ENCODE measurements at places on chromosomes 6 and 20.

DNA sequence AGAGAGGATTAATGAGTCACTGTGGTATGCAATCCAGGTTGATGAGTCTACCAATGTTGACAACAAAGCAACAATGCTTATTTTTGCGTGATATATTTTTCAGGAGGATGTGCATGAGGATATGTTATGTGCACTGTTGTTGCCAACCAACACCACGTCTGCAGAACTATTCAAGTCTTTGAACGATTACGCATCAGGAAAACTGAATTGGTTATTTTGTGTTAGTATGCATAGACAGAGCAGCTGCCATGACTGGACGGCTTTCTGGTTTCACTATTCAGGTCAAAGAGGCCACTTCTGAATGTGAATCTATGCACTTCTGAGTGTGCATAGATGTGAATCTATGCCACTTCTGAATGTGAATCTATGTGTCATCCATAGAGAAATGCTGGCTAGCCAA is 134.0 kb upstream of the GRIK2 start:
- H3K4me3 ChIP-seq, result no peak overlapping the region
- H3K36me3 ChIP-seq, result no peaks in the 10 kb centered on the region
- no peaks in the 10 kb centered on the region for H3K27me3 ChIP-seq
- H3K4me1 ChIP-seq, result no peaks in the 10 kb centered on the region
- DNase-seq, result no peak

DNA sequence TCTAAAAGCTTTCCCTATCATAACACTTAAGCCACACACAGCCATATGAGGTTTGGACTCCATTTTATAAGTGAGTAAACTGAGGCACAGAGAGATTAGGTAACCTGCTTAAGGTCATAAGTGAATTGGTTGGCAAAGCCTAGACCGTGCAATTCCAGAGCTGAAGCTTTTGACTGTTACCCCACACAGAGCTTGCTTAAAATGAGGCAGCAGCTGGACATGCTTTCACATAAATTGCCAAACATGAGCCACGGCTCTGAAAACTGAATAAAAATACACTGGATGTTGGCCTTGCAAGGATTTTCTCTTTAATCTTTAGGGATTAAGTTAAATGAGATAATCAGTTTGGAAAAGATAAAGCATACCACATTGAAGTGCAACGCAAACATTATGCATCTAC is 2.5 kb downstream of the RIPOR2 start:
- DNase-seq, result no peak
- no peaks in the 10 kb centered on the region for H3K27me3 ChIP-seq
- no peak overlapping the region for H3K4me3 ChIP-seq

DNA sequence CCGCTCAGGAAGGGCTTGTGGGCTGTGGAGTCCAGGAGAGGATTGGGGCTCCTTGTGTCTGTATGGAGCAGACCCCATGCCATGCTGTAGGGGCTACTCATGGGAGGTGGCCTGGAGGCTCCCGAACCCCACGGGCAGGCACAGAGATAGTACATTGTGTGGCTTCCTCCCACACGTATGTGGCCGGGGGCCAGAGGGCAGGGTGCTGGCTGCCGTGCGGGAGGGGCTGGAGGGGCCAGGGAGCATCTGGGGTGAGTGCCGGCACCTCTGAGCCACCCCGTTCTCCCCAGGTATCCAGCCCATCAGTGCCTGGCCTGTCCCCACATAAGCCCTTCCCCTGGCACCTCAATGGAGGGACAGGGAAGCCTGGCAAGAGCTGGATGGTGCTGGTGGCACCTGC is 7.6 kb downstream of the RBBP8NL start:
- no peaks in the 10 kb centered on the region for H3K36me3 ChIP-seq
- no peaks in the 10 kb centered on the region for H3K27me3 ChIP-seq
- H3K27ac ChIP-seq, result no peak overlapping the region
- no peak for DNase-seq
- H3K4me1 ChIP-seq, result peaks cover 13% of the 10 kb centered on the region

- no peak for DNase-seq
- no peaks in the 10 kb centered on the region for H3K36me3 ChIP-seq
- no peak overlapping the region for H3K27ac ChIP-seq
- H3K27me3 ChIP-seq, result no peaks in the 10 kb centered on the region
Observed at GRCh38 chr6:169189182-169189581, 64.5 kb downstream of the THBS2 start.

GRCh38 chr6:168181876-168182275 is 102.9 kb upstream of the FRMD1 start:
- H3K4me3 ChIP-seq, result no peak overlapping the region
- H3K27me3 ChIP-seq, result no peaks in the 10 kb centered on the region
- DNase-seq, result no peak
- H3K4me1 ChIP-seq, result no peaks in the 10 kb centered on the region
- H3K36me3 ChIP-seq, result no peaks in the 10 kb centered on the region

DNA sequence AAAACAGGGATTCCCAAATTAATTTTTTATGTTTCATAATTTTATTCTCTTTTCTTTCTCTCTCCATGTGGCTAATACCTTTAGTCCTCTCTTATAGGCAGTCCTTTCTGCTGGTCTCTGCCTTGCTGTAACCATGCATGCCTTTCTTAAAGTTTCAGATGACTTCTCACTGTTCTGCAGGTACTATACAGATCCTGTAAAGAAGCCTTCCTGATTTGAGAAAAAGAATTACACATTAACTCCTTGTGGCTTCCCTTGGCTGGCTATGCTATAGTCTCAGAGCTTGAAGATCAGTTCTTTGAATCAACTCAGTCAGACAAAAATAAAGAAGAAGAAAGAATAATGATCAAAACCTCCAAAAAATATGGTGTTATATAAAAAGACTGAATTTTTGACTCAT is 7.3 kb upstream of the GPR63 start:
- no peak overlapping the region for H3K4me3 ChIP-seq
- H3K27me3 ChIP-seq, result no peaks in the 10 kb centered on the region
- H3K27ac ChIP-seq, result no peak overlapping the region

DNA sequence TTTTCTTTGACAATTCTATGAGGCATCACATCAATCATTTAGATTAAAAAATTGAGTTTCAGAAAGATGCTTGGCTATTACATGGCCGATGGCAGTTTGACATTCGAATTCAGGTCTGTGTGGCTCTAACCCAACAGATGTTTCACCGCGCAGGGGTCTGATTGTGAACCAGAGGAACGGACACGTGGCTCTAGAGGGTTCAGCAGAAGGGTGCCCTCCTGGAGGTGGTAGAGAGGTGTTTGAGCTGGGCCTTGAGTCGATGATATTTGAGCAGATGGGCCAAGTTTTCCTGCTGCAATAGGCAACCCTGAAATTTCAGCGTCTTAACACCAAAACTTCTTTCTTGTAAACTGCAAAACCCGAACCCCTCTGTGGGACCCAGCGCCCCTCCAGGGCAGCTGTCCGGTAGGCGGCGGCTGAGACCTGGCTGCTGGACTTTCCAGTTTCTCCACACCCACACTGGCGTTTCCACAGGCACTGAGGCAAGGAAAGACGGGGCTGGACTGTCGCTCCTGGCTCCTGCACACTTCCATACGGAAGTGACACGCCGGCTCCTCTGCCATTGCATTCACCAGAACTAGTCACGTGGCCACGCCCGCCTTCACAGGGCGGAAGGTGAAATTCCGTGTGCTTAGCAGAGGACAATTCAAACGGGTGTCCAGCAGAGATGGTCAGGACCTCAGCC is 11.3 kb upstream of the AFDN start:
- peaks cover 6% of the 10 kb centered on the region for H3K4me1 ChIP-seq
- peak; percentile 51 for DNase-seq
- no peaks in the 10 kb centered on the region for H3K36me3 ChIP-seq
- H3K27ac ChIP-seq, result no peak overlapping the region

DNA sequence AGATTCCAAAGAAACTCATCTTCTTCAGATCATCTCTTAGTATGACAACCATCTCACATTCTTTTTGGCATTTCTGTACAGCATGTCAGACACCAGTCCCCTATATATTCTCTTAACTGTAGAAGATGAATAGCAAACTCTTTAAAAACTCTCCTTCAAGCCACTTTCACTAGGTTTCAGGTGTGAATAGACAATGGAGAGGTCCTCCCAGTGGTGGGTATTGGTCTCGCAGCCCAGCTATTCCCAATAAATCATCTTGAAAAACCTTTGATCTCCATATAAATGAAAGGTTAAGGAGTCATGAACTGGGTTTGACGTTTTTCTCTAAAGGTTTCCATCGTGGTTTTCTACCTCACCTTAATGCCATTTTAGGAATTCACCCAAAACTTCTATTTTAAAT is 180.0 kb downstream of the GJA1 start:
- no peaks in the 10 kb centered on the region for H3K4me1 ChIP-seq
- no peak for DNase-seq
- no peak overlapping the region for H3K4me3 ChIP-seq
- no peaks in the 10 kb centered on the region for H3K27me3 ChIP-seq
- H3K27ac ChIP-seq, result no peak overlapping the region

DNA sequence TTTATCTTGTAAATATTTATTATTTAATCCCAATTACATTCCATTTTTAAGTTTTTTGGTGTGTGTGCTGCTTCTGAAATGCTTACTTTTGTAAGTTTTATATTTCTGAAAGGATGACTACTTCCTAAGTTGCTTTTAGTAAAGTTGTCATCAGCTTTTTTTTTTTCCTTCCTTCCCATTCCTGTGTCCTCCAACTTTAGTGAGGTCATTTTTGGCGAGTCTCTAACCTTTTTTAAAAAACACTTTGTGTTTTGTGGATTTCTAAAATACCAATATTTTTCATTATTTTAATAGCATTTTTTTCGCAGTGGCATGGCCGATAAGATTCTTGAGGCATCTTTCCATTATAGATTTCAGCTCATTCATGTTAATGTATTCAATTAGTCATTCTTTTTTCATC is 30.9 kb downstream of the FIG4 start:
- no peak overlapping the region for H3K4me3 ChIP-seq
- no peaks in the 10 kb centered on the region for H3K4me1 ChIP-seq
- H3K36me3 ChIP-seq, result no peaks in the 10 kb centered on the region

GRCh38 chr20:49385465-49385864 is 97.0 kb downstream of the KCNB1 start:
- H3K27ac ChIP-seq, result no peak overlapping the region
- no peaks in the 10 kb centered on the region for H3K36me3 ChIP-seq
- no peak for DNase-seq
- H3K27me3 ChIP-seq, result no peaks in the 10 kb centered on the region
- no peak overlapping the region for H3K4me3 ChIP-seq

DNA sequence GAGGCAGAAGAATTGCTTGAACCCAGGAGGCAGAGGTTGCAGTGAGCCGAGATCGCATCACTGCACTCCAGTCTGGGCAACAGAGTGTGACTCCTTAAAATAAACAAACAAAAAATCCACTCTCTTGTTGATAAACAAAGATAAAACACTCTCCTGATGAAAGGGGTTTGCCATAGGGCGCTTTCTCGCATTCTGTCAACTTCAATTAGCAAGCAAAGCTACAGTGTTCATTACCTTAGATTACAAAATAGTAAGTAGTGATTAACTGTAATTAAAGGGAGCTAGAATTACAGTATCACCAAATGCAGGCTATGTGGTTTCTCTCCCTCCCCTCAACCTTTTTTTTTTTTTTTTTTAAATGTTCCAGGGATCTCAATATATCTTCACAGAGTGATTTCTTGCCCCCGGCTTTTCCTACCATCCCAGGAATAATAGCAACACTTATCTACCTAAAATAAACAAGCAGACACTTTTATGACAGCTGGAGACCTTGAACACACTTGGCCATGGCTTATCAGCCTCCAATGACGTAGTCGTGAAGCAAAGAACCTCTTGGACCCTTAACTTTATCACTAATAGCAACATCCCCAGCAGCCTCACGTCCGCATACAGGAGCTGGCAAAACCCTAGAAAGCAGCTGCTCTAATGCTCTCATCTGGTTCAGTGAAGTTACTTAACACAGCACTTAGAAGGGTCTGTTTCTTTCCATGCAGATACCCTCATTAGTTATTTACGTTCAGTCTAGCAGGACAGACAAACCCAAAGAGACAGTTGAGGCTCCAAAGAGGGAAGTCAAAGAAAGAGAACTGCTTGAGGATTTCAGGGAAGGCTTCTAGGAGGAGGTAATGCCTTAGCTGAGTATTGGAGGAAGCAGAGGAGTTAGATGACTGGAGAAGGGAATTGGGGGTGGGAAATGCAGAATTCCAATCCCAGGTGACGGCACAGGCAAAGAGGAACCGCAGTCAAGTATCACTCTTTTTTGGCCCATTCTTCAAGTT is 37.9 kb upstream of the NEDD9 start:
- DNase-seq, result no peak
- peak overlapping the region; percentile 47 for H3K27ac ChIP-seq
- no peaks in the 10 kb centered on the region for H3K36me3 ChIP-seq
- peaks cover 25% of the 10 kb centered on the region for H3K4me1 ChIP-seq

GRCh38 chr6:89299466-89299850 is 15.6 kb downstream of the GABRR2 start:
- H3K4me3 ChIP-seq, result no peak overlapping the region
- no peaks in the 10 kb centered on the region for H3K36me3 ChIP-seq
- no peaks in the 10 kb centered on the region for H3K4me1 ChIP-seq
- no peak for DNase-seq
- H3K27ac ChIP-seq, result no peak overlapping the region
- H3K27me3 ChIP-seq, result no peaks in the 10 kb centered on the region

DNA sequence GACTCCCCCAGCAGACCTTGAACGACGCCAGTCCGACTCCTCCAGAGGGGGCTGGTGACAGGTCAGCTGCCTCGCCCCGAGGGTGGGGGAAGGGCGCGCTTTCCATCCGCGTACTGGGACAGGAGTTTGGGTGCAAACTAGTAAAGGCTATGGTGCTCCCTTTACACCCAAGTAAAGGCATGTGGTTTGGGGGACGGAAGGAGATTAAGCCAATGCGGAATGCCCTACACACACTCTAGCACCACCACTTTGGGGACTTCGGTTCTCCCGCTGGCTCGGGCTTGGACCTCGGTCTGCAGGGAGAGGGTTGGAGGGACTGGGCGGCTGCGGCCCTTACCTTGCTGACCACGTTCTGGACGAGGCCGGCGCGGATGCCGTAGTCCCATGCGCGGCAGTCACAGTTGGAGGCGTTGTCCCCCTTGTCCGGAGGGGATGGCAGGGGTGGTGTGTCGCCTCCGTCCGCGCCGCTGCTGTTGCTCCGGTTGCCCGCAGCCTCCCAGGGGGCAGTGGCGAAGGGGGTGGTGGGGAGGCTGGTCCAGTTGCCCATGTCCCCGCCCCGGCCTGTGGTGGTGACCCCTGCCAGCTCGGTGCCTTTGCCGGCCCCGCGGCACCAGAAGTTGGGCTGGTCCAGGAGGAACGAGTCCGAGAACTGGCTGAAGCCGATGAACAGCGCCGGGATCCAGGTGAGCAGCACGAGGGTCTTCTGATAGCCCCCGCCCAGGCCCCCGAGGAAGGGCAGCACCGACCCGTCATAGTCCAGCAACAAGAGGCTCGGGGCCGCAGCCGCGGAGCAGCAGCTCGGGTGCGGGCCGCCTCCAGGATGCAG is 1.1 kb downstream of the SLC22A23 start:
- H3K36me3 ChIP-seq, result no peaks in the 10 kb centered on the region
- peaks cover 32% of the 10 kb centered on the region for H3K4me1 ChIP-seq
- peak; percentile 30 for DNase-seq
- peak overlapping the region; percentile 31 for H3K27ac ChIP-seq
- no peaks in the 10 kb centered on the region for H3K27me3 ChIP-seq

- H3K27me3 ChIP-seq, result no peaks in the 10 kb centered on the region
- H3K4me3 ChIP-seq, result no peak overlapping the region
- no peak overlapping the region for H3K27ac ChIP-seq
- no peaks in the 10 kb centered on the region for H3K36me3 ChIP-seq
- no peak for DNase-seq
- no peaks in the 10 kb centered on the region for H3K4me1 ChIP-seq
Observed at GRCh38 chr6:99789767-99790166, 183.1 kb downstream of the PRDM13 start.

- no peaks in the 10 kb centered on the region for H3K36me3 ChIP-seq
- H3K27ac ChIP-seq, result no peak overlapping the region
- no peak overlapping the region for H3K4me3 ChIP-seq
- no peaks in the 10 kb centered on the region for H3K27me3 ChIP-seq
- H3K4me1 ChIP-seq, result no peaks in the 10 kb centered on the region
Observed at GRCh38 chr6:40852779-40853373, 186.1 kb downstream of the UNC5CL start.

- H3K27me3 ChIP-seq, result no peaks in the 10 kb centered on the region
- H3K4me1 ChIP-seq, result no peaks in the 10 kb centered on the region
- no peak overlapping the region for H3K27ac ChIP-seq
- no peaks in the 10 kb centered on the region for H3K36me3 ChIP-seq
Observed at GRCh38 chr20:10793766-10794165, 120.0 kb upstream of the JAG1 start.

All from thyroid gland (tissue), 4 donors.